GM19239 (cell line): ENCODE measurements at places on chromosomes 1 and 21.

- DNase-seq: no peak
Observed at GRCh38 chr1:16972189-16972895, 8.1 kb downstream of the MFAP2 start.

DNA sequence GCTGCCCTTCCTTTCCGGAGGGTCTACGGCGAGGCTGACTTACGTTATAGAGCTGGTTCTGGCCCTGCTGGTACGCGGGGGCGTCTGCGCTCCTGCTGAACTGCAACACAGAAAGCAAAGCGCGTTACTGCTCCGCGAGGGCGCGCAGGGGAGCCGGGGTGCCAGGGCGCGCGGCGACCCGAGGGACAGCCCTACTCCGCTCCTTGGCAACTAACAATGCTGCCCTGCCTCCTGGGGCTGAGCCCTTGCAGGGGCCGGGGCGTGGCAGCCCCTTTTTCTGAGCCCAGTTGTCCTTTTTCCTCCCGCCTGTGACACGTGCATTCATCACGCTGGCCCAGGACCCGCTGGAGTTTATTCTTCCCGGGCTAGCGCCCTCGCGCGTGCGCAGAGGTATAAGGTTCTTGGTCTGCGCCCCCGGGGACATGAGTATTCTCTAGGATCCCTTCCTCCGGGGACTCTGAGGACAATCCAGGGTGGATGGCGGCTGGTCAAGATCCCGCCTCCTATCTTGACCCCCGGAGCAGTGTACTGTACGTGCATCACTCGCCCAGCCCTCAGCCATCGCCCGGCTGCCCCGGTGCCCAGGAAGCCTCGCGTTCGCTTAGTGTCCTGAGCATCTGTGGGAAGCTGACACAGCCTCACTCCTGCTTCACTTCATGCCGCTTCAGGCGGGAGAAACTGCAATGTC is 78.9 kb downstream of the CD247 start:
- no peak for DNase-seq

DNA sequence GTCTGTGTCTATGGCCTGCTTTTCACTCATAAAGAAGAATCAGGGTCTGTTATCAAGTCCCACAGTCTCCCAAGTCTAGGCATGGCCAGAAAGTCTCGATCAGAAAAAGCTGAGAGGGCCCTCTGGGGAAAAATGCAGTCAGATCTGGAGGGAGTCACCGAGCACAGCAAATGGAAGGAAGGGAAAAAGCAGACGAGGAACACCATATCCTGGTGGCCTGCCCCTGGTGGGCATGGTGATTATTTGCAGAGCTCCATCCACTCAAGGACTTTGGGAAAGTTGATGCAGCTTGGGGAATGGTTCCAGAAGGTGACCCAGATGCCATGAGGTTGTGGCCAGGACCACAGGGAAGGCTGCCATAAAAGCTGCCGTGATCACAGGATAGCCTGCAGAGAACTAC is 189.1 kb downstream of the CLIC6 start:
- no peak for DNase-seq

GRCh38 chr21:32940079-32941014 is 85.4 kb upstream of the OLIG2 start:
- peak; percentile 19 for DNase-seq

DNA sequence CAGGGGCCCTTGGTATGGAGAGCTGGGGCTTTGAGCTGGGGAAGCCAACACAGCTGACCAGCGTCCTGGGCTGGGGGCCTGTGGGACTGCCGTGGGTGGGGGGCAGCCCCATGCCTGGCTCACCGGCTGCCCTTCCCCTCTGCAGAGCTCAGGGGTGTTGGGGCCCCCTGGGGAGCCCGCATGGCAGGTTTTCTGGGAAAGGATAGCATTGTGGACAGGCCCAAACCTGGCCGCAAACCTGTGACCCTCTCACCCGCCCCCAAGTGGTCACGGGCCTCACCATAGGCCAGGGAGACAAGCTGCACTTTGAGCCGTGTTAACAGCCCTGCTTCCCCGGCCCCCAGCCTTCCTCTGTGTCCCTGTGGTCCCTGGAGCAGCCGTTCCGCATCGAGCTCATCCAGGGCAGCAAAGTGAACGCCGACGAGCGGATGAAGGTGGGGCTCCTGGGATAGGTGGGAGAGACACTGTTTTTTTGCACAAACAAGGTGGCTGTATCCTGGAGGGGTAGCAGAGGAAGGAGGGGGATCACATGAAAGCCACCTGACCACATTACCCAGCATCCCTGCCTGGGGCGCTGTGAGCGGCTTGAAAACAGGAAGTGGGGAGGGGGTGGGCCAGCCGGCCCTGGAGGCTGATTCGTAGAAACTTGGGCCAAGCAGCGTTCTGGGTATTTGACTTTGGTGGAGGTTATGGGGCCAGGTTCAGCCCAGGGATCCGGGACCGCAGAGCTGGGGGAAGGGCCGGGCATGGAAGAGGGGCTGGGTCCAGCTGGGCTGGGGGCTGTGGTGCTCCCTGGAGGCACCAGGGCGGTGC is 65.9 kb downstream of the PIK3CD start:
- DNase-seq: peak; percentile 96

DNA sequence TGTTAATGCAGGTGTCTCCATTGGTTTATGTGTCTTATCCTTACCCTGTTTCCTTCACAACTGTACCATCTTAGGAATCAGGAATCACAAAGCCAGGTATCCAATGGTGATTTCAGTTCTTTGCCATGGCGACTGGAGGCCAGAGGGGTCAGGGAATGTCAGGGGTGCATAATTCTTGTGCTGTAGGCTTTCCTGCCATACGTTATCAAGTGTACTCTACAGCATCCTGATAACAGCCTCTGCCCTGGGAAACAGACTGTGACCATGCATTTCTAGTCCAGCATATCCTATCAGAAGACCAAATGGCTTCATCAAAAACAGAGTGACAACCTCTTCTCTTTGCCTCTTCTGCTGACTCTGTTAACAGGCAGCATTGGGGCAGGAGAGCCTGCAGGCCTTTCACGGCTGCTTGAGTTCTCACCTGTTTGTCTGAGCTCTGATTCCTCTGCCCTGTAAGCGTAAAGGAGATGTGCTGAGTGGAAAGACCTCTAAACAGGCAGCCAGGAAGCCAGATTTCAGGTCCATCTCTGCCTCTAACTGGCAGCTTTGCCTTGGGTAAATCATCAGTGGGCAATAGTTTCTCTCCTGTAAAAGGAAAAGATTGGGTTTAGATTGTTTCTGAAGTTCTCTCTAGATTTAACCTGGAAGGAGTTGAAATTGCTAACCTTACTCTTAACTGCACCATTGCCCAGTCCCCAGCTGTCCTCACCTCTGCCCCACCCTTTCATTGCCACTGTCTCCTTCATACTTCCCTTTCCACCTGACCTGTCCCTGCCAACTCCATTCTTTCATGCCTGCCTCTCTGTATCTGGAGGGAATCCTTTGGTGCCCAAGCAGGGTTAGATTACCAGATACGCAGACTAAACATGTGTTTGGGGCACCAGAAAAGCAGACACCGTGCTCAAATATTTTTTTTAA is 80.2 kb downstream of the LRRC8D start:
- no peak for DNase-seq

GRCh38 chr21:15278279-15278678 is 213.5 kb upstream of the NRIP1 start:
- no peak for DNase-seq

DNA sequence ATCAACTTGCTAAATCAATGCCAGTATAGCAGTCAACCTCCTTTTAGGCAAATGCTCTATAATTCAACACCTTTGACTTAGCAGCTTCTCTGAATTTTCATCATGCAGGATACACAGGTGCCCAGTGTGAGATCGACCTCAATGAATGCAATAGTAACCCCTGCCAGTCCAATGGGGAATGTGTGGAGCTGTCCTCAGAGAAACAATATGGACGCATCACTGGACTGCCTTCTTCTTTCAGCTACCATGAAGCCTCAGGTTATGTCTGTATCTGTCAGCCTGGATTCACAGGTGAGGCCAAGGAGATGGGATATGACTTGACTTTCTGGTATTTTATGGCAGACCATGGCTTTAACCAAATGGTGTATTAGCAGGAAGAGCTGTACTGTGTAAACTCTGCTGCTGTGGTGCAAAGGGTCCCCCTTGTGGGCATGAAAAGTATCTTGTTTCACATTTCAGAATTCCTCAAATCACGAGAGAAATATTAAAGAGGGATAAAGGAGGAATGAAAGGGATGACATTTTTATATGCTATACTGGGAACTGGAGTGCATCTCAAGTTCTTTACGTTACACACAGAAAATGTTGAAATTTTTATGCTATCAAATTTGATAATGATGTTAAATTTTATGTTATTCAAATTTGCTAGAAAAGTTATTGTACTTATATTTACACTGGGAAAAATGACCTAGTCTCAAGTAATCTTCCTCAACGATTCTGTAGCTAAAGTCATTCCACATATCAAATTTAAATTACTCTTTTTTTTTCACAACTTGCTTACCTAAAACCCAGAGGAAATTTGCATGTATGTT is 88.9 kb downstream of the CRB1 start:
- peak; percentile 16 for DNase-seq

- no peak for DNase-seq
Observed at GRCh38 chr1:99964806-99965205, 5.0 kb upstream of the SLC35A3 start.

DNA sequence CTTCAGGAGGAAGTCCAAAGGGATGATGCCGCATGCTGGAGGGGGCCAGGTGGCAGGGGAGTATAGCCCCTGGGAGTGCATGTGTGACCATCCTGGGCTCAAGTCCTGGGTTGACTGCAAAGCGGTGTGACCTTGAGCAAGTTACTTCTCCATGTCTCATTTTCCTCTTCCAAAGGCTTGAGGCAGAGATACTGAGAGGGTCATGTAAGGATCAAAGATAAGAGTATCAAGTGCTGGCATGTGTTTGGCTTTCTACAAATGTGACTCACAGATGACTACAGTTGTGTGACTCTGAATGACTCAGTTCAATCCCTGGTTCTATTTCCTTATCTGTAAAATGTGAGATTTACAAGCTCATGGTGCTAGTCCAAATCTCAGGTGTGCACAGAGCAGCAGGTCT is 26.1 kb downstream of the PROK1 start:
- DNase-seq: no peak
